MG63 (cell line): ENCODE measurements at places on chromosomes 2 and 18. TPM values are rescaled to one million over a fixed set of nuclear protein-coding genes. Genes with fewer than 3 reads are reported as not detected.

DNA sequence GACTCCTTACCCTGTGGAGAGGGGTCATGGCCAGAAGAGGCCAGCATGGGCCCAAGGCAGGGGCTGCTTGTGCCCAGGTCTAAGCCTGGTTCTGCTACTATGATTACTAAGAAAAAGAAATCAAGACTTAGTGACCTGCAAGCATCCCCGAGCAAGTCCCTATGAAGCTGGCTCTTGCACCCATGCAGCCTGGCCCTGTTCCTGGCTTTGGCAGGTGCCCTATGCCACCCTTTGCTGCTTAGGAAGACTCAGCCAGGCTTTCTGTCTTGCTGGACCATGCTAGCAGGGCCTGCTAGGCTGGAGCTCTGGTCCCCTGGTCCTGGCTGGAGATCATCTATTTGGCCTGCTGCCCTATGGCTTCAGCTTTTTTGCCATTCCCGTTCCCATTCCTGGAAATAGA, 309.4 kb upstream of the EPAS1 start:
- DNase-seq, result no peak

GRCh38 chr2:231399853-231400680, 4.6 kb downstream of the B3GNT7 start:
- peak; percentile 83 for DNase-seq

DNA sequence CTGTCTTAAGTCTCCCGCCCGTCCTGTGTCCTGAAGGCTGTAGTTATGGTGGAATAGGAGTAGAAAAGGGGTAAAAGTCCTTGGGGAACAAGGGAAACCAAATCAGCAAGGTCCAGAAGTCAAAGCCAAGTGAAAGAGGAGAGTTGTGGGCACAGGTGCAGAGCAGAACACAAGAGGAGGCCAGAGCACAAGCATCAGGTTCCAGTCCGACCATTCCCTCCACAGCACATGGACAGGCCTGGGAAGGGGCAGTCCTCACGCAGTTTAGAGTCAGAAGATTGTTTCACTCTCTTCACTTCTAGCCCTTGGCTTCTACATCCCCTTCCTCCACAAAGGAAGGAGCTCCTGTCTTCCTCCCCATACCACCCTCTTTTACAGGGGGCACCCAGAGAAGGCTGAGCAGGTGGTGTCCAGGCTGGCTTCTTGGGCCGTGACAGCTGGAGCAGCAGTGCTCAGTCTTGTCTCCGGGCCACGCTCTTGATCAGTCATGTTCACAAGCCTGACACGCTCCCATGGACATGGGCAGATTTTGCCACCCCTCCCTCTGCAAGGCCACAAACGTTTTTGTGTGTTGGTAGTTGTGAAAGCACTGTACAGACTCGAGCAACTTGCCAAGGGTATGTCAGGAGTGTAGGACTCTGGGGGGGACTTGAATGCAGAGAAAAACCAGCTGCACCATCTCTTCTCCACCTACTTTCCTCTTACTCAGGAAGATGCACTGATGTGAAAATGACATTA, 138.5 kb upstream of the DAPL1 start:
- no peak for DNase-seq

Gene DSG1
- not detected in 2 replicates for total RNA-seq

- peak; percentile 70 for DNase-seq
Measured at GRCh38 chr18:59763541-59764136, 66.4 kb upstream of the CCBE1 start.

GRCh38 chr18:35497027-35497369, 762 bp downstream of the INO80C start:
- no peak for DNase-seq

Gene ZNF892
- 0.74 and 1.7 TPM in 2 replicates for total RNA-seq
